ENCODE measurements at places on chromosomes 16 and 17.

DNA sequence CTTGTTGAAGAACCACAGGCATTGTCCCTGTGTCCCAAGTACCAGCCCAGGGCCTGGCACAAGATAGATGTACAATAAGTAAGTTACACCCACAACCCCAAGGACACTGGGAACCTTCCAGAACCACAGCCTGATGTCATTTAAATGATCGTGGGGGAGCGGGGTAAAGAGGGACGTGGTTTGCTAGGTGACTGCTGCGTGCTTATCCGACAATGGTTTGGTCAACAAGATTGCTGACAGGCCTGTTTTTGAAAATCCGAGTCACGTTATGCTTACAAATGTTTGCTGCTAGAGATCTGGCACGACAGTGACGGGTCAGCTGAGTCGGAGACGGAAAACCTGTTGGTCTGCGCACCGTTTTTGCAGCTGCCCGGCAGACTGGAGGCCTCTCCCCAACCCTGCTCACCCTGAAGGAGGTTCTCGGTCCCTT lies 22.8 kb downstream of the COTL1 start:
- no peak for DNase-seq

GRCh38 chr17:57539529-57540301 lies 205.4 kb downstream of the CCDC182 start:
- no peak for DNase-seq

DNA sequence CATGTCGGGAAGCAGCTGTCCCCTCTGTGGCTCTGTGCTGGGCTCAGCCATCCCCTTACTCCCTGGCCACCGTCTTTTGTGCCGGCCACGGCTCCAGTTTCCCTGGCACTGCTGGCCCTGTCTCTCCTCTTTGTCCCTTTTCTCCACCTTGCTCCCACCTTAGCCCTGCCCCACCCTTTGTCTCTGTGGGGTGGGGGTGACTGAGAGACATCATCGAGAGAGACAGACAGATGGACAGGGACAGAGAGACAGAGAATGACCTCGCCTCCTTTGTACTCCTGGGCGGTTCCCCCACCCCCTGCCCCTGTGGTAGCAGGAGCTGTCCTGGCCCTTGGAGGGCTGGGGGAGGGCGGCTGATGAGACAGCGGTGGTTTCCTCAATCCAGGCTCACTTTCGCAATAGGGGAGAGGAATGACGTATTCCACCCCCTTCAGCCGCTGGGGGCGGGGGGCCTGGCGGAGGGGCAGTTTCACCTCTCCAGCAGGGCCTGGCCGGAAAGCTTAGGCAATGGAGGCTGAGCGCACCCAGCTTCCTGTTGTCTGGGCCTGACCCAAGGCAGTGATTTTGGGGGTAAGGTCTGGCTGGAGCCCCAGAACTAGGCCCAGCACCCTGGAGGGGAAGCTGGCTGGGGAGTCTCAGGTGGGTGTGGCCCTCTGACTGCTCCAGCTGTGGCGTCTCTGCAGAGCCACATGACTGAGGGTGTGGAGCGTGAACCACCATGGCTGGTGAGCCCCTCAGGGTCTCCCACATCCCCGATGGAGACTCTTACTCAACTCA lies 7.3 kb downstream of the FMNL1 start:
- peak; percentile 35 for DNase-seq

DNA sequence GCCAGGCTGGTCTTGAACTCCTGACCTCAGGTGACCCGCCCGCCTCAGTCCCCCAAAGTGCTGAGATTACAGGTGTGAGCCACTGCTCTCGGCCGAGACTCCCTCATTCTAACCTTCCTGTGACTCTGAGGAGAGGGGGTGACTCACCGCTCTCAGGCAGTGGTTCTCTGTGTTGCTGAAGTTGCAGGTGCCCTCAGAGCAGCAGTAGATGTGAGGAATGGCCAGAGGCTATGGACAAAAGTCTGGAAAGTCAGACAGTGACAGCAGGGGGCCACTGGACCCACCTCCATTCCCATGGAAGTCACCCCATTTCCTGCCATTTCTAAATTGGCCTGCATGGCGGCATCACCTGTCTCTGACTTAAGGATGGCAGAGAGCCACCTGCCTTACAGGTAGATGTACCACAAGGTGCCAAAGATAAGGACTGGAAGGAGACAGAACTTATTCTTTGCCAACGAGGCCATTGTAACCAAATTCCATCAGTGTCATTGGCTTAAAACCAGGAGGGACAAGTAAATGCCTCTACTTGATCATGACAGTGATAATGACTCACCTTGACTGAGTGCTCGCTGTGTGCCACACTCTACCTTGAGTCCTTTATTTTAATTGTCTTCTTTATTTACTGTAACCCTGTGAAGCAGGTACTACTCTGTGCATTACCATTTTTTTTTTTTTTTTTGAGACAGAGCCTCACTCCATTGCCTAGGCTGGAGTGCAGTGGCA lies 15.3 kb upstream of the CNOT1 start:
- no peak for DNase-seq

DNA sequence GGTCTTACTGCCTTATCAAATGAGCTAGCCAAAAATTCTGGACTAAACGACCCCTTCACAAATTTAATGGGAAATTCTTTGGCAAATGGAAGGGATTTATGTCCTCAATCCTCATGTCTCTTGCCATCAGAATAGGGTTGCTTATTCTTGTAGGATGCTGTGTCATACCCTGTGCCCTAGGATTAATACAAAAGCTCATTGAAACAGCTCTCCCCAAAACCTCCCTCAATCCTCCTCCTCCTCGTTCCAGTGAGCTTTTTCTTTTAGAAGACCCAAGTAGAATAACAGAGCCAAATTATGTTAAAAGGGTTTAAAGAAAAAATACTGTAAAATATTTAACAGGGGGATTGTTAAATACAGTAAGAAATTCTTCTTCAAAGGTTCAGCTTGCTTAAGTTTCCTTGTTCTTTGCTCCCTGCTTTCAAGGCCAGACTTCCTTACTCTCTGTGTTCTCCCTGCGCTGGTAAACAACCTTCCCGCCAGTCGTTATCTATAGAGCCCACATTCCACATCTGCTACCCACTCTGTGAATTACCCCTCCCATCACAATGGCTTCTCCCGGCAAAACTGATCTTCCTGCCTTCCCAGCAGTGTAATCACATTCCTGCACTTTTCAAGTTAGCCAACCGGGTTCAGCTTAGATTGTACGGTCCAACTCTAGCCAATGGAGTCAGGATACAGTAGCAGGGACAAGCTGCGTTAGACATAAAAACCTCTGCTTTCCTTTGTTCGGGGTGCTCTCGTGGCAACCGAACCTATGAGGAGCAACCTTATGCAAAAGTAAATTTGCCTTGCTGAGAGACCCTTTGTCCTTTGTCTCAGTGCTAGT lies 9.7 kb downstream of the HPR start:
- no peak for DNase-seq

DNA sequence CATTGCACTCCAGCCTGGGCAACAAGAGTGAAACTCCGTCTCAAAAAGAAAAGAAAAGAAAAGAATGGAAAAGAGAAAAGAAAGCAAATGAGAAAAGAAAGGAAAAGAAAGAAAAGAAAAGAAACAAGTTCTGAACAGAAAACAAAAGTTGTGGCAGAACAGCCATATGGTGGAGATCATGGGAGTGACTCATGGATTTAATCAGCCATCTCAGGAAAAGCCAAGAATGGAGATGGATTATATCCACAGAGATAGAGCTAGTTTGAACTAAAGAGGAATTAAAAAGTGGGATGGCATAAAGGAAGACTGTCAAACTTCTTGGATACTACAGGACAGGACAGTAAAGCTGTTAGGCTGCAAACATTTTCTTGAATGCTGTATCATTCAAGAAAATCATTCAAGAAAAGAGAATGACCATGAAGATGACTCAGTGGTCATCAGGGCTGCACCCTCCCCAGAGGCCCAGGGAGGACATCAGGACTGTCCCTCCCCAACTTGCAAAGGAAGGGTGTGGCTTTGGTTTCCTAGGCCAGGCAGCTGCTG lies 120.6 kb downstream of the USP22 start:
- DNase-seq: peak; percentile 28

DNA sequence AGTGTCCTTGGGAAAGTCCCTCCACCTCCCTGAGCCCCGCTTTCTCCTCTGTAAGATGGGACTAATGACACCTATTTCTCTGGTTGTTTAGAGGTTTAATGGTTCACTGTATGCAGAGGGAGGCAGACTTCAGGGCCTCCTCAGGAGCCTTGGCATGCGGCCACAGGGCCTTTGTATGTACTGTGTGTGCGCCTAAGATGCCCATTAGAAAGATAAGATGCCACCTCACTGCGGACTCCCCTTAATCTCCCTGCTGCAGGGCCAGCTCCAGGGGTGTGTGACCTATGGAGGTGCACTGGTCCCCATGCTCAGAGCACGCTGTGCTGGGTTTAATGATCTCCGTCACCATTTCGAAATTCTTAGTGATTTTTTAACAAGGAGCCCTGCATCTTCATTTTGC lies 59.3 kb downstream of the TMEM235 start:
- DNase-seq: no peak

DNA sequence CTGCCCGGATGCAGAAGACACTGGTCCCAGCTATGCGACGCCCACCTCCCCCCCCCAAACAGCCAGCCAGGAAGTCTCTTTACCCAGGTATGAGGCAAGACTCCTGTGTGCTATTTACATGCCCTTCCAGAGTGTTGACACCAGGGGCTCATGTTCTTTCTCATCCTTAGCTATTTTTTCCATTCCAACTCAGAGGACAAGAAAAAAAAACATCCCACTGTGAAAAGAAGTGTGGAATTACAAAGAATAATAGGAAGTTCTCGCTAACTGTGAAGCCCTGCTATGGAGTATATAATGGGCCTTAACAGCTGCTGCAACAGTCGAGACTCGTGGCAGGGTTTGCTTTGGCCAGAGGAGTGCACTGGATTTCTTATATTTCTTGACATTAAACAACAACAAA lies 584.9 kb downstream of the CDH13 start:
- no peak for DNase-seq

Measured in GM04504 (cell line).